ENCODE measurements at places on chromosomes 16 and 17.
A peak's percentile ranks its signal among the peaks of the same experiment; 100 is the strongest.

- no peak for DNase-seq
These were observed 8.0 kb downstream of the CACNA1H start for GRCh38 chr16:1160773-1161348.

GRCh38 chr17:65071861-65072260, 15.3 kb upstream of the GNA13 start:
- no peak for DNase-seq

GRCh38 chr16:85668676-85669424, 19.9 kb downstream of the GINS2 start:
- no peak for DNase-seq

DNA sequence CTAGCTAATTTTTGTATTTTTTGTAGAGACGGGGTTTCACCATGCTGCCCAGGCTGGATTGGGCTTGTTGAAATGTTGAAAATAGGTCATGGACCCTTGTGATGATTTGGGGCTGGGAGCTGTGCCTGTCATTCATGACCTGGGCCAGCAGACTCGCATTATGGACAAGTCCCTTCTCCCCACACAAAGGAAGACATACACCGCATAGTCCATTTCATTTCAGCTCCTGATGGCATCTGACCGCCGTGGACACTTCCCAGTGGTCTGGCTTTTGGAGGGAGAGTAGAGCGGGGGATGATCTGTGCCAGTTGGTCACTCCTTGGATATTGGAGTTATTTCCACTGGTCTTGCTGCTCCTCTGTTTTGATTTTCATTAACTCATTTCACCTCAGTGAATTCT, 34.8 kb downstream of the MPRIP start:
- no peak for DNase-seq

DNA sequence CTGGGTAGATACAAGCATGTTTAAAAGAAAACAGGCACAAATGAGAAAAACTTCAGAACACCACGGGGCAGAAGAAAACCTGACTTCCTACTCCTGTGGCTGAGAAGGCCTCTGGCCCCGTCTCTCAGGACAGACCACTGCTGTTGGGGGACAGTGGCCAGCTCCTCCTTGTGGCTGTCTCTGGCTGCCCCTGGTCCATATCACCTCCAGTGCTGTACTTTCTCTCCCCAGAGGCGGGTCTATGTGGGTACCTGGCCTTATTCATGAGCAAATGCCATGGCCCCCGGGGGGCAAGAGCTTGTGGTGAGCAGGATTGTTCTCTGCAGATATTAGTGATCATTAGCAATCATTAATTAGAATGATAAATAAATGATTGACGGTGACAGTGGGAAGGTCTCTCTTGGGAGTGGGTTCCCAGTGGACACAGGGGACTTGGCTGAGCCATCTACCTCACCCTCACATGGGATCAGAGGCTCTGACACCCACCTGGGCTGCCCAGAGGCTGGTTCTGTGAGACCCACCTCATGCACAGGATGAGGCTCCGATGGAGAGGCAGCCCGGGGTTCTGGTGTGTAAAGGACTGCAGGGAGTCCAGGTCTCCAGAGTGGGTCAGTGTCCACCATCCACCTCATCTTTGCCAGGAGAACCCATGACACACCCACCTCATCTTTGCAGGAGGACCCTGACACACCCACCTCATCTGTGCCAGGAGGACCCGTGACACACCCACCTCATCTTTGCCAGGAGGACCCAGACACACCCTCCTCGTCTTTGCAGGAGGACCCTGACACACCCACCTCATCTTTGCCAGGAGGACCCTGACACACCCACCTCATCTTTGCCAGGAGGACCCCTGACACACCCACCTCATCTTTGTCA, 30.6 kb upstream of the CBFA2T3 start:
- no peak for DNase-seq

GRCh38 chr16:78574571-78574970, 475.1 kb downstream of the WWOX start:
- DNase-seq: no peak

DNA sequence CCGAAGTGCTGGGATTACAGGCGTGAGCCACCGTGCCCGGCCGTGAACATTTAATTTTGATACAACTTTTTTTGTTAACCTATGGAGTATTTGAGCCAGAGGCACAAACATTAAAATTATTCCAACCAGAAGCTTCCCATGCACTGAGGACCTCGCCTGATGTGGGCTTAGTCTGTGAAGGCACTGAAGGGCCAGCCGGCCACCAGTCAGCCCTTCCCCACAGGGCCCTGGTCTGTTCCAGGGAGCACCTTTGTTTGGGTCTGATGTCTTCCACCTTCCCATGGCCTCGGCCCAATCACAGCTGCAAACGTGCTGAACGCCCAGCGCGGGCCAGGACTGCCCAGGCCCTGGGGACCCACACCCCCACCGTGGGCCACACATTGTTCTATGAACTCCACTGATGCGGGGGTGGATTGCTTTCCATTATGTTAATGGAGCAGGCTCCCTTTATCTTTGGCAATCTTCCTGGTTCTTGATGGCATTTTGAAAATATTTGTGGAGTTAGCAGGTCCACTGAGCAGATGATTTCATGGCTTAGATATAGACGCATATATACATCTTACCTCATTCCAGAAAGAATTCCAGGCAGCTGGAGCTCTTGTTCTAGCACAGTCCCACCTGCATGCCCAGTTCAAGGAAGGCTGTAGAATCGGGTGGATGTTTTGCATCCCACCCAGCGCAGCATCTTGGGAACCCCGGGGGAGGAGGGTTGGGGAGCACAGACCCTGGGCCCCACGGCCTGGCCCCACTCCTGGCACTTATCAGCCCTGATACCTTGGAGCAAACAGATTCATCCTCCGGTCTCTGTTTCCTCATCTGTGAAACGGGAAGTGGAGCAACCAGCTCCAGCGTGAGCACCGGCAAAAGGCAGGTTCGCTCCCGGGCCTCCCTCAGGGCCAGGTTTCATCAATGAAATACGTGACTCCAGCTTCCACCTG, 14.5 kb downstream of the SPIRE2 start:
- peak; percentile 39 for DNase-seq

DNA sequence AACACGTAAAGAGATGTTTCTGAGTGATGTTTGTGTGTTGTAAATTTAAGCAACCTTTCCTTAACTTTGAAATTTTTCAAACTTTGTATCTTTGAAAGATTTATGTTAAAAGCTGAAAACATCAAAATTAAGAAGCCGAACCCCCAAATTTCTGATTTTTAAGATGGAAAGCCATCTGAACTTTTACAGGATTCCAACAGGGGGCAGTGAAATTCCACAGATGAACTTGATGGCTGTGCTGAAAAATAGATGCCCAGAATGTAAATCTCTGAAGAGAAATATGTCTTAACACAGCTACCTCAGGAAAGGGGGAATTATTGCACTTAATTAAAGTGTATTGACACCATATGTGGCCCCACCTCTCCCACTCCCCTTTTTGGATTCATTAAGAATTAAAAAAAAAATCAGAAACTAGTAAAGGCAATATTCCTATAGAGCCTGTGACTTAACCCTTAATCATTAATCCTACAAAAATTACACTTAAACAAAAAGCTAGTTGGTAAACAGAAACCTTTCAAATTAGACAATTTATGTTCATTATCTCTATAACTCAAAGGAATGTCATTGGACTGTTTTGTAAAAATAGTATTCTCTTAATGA, 597.9 kb downstream of the KCNJ2 start:
- DNase-seq: no peak

DNA sequence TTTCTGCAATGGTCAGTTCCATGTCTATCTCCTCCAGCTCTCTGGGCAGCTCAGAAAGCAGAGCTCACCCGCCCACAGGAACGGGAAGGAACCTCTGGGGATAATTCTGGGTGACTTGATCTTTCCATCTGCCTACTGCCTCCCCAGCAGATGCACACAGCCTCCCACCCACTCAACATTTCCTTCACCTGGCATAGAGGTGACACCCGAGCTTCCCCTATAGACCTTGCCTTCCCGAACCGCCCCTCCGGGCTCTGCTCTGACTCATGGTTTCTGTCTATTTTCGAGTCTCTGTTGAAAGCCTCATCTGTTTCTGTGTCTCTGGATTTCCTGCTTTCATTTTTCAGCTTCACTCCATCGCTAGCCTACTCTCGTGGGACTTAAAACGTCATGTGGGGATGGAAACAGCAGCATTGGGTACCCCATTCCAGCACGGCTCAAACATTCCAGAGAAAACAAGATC, 11.4 kb downstream of the GGA3 start:
- no peak for DNase-seq

GRCh38 chr17:16938496-16939207, 33.3 kb downstream of the TNFRSF13B start:
- no peak for DNase-seq

- no peak for DNase-seq
These were observed 25.0 kb downstream of the ALOX15 start for GRCh38 chr17:4616476-4616875.

GRCh38 chr17:39517224-39517623, 55.9 kb downstream of the CDK12 start:
- DNase-seq: no peak

- DNase-seq: no peak
These were observed 220.3 kb downstream of the CPPED1 start for GRCh38 chr16:12583237-12583897.

- no peak for DNase-seq
These were observed 29.5 kb upstream of the RBFOX1 start for GRCh38 chr16:7303052-7303610.
